Epithelial cell of esophagus (primary cell): ENCODE measurements at places on chromosomes 5 and 9.

- no peak for DNase-seq
These were observed 19.8 kb downstream of the JADE2 start for GRCh38 chr5:134545070-134545868.

- no peak for DNase-seq
These were observed 333.9 kb upstream of the SEMA6A start for GRCh38 chr5:116908537-116908936.

- no peak for DNase-seq
These were observed 130.5 kb downstream of the ST8SIA4 start for GRCh38 chr5:100772548-100772947.

DNA sequence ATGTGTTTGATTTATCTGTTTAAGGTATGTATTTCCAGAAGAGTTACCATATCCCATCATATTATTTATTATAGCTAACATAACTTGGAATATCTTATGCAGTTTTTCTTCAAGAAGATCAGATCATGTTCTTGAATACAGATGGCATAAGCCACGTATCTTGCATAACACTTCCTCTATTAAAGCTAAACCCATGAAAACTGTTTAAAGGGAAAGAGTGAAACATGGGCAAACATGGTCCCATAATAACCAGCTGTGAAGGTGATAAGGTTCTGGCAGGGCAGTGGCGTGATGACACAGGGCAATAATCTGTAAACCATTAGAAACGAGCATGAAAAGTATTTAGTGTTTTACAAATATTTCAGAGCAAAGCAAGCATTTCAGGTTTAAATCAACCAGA, 34.2 kb downstream of the EFNA5 start:
- no peak for DNase-seq

DNA sequence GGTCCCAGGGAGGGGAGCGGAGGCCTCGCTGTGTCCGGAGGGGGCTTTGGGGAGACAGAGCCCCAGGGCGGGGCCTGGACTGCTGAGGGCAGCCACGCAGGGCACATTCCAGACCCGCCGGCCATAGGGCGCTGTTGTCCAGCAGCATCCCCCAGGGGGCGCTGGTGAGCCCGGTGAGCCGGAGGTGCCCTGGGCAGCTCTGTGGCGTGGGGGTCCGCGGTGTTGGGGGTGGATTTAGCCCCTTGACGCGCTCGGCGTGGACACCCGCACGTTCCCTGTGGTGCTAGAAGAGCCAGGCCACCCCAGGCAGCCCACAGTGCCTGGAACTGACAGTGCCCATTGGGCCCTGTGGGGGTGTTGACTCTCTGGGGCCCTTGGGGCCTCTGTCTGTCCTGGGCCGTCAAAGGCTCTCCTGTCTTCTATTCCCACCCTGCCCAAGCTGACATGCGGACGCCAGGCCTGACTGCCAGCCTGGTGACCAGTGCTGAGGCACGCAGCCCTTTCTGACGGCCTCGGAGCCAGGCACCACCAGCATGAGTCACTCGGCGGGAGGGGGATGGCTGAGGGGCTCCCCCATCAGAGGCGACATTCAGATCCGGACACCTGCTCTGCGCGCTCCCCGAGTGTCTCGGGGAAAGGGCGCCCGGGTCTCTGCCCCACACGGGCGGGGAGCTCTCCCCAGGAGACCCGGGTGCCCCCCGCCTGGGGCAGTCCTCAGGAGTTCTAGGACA, 23.9 kb downstream of the TPPP start:
- no peak for DNase-seq

- DNase-seq, result no peak
These were observed 97.7 kb upstream of the ANKRD55 start for GRCh38 chr5:56330806-56331205.

- DNase-seq, result no peak
These were observed 35.1 kb downstream of the GOLM1 start for GRCh38 chr9:86064220-86064619.

GRCh38 chr5:64532212-64532611, 26.4 kb downstream of the RGS7BP start:
- no peak for DNase-seq

- peak; percentile 46 for DNase-seq
These were observed 16.5 kb downstream of the GRXCR2 start for GRCh38 chr5:145856285-145856818.

DNA sequence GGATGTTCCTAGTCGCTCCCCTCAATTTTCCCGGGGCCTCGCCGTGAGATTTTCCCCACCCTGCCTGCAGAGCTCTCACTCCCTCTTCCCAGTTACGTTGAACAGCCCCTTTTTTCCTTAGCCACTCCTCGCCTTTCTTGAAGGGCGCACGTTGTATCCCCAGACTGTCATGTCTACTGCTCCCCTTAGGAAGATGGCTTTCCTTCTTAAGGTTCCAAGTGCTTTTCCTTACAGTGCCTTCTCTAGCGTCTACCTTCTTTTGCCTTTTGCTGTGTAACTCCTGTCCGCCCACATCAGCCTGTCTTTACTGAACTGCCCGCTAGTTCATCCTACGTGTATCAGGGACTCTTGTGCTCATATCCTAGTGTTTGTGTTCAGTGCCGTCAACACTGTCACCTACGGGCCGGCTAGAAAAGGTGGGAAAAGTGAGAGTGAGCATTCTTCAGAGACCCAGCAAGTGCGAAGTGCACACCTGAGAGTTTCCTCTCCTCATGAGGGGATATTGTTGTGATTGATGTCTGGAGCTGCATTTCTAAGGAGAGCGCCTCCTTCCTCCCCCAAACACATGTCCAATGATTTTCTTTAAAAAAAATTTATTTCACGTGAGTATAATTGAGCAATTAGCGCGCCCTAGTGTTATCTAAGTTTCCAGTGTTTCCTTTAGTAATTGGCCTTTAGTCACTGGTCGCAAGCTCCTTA, 764 bp downstream of the CAMLG start:
- peak; percentile 62 for DNase-seq

DNA sequence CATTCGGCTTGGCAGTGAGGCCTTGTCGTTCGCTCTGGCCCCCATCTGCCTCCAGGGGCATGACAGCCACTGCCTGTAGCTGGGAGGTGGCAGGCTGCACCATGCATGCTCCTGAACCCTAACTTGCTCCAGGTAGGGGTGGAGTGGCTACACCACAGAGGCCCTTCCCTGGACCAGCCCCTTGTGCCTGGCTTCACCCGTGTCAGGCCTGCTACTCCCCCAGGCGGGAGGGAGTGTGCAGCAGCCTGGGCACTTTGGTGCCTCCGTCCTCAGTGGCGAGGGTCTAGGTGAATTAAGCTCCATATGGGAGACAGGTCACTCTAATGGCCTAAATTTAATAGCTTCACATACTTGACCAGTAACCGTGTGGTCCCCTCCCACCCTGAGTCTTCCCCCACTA, 59.4 kb upstream of the LMX1B start:
- DNase-seq, result no peak

DNA sequence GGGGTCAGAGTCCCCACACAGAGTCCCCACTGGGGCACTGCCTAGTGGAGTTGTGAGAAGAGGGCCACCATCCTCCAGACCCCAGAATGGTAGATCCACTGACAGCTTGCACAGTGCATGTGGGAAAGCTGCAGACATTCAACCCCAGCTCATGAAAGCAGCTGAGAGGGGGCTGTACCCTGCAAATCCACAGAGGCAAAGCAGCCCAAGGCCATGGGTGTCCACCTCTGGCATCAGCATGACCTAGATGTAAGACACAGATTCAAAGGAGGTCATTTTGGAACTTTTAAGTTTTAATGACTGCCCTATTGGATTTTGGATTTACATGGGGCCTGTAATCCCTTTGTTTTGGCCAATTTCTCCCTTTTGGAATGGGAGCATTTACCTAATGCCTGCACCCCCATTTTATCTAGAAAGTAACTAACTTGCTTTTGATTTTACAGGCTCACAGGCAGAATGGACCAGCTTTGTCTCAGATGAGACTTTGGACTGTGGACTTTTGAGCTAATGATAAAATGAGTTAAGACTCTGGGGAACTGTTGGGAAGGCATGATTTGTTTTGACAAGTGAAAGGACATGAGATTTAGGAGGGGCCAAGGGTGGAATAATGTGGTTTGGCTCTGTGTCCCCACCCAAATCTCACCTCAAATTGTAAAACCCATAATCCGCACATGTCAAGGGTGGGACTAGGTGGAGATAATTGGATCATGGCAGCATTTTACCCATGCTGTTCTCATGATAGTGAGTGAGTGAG, 56.3 kb upstream of the ITGA1 start:
- no peak for DNase-seq

GRCh38 chr9:135226369-135227050, 139.0 kb downstream of the OLFM1 start:
- no peak for DNase-seq

DNA sequence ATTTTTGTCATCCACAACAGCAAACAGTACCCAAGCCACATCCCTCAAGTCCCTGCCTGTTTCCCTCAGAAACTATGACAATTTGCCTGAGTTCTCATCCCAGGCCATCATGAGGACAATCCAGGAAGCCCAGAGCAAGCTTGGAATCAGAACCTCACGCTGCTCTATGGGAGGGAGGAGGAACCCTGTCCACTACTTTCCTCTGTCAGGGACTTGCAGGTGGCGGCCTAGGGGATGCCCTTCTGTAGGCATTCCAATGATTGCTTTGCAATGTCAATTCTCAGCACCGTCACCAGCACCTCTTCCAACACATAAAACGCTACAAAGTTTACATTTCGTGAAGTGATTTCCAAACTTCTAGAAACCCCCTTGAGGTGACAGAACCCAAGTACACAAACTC, 170.4 kb upstream of the FSTL4 start:
- DNase-seq, result no peak

DNA sequence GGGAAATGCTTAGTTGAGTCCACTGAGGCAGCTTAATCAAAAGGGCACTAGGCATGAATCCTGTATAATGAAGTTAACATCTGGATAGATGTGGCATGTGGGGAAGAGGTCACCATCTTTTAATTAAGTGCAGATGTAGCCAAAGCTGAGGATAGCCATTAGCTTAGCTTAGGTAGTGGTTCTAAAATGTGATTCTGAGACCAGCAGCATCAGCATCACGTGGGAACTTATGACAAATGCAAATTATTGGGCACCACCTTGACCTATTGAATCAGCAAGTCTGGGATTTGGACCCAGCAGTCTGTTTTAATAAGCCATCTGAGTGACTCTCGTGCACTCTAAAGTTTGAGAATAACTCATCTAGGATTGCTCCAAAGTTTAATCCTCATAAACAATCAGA, 63.8 kb downstream of the SNCAIP start:
- no peak for DNase-seq

- DNase-seq, result no peak
These were observed 256.2 kb downstream of the ZSWIM6 start for GRCh38 chr5:61588216-61588615.

DNA sequence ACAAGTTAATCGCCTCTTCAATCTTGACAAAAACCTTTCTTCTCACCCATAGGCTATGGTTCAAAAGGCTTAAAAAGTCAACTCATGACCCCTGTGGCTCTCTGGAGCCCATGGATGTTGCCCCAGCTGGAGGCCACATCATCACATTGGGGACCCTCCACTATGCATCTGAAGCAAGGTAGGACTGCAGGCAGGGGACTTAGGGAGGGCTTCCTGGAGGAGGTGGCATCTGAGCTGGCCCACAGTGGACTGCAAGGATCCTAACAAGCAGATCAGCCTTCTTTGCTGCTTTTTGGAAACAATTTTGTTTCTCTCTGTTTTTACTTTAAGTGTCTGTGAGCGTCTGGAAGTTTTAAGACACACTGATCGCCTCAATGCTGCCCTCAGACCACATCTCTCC, 234.7 kb downstream of the HSPA4 start:
- DNase-seq, result no peak

DNA sequence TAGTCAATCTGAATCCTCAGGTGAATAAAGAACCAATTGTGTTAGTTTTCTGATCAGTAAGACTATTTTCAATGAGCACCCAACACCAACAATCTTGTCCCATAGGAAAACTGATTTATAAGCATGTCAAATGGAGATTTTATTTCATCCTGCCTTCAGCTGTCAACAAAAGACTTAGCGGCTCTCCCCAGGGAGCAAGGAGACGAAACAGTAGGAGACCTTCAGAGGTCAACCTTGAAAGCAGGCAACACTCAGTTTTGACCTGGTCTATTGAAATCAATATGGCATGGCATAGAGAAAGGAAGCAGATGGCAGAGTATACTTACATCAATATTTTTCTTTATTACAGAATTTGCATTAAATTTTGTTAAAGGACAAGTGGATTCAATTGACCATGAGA, 34.1 kb downstream of the ZNF622 start:
- DNase-seq, result no peak

- DNase-seq, result peak; percentile 13
These were observed 588.3 kb downstream of the BNC2 start for GRCh38 chr9:16282216-16282615.

DNA sequence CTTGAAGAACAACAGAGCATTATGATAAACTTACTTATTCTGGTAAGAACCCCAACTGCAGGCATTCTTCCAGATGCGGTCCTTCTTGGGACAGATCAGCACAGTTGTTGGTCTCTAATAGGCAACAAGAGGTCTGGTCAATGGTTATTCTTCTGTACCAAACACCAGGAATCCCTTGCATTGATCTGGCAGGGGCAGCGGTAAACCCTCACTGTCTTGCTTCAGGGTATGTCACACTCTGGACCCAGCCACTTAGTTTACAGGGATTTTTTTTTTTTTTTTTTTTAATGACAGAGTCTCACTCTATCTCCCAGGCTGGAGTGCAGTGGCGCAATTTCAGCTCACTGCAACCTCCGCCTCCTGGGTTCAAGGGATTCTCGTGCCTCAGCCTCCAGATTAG, 1.3 kb upstream of the FAM193B start:
- DNase-seq, result no peak

DNA sequence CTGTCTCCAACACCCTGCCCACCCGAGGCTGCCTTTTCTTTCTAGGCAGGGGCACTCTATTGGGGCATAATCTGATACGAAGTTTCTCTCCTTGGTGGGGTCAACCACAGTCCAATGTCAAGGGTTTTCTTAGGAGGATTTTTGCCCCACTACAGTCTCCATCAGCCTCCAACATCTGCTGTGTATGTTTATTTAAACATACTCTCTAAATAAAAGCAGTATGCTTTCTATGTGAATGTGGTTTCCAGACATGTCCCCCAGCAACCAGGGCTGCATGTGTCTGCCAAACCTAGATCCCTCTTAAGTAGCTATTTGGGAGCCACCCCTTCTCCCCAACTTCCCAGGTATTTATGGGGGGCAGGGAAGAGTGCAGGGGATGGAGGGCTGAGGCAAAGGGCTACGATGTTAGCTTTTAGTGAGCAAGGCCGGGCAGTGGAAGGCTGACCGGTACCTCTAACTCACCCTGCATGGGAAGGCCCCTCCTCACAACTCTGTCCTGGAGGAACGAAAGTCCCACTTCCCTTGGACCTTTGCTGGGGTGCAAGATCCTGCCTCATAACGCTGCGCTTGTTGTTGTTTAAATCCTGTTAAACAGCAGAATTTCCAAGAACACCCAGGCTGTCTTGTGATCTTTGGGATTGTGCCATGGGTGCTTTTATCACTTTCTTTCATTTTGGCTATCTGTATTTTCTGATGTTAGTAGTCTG, 75.4 kb downstream of the NREP start:
- DNase-seq, result no peak

DNA sequence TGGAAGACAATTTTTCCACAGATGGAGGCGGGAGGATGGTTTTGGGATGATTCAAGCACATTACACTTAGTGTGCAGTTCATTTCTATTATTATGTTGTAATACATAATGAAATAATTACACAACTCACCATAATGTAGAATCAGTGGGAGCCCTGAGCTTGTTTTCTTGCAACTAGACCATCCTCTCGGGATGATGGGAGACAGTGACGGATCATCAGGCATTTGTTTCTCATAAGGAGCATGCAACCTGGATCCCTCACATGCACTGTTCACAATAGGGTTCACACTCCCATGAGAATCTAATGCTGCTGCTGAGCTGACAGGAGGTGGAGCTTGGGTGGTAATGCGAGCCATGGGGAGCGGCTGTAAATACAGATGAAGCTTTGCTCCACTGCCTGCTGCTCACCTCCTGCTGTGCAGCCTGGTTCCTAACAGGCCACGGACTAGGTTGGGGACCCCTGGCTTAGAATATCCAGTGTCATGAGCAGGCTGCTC, 1.6 kb downstream of the STKLD1 start:
- DNase-seq, result peak; percentile 56
